Activated CD4-positive, alpha-beta T cell treated with anti-CD3 and anti-CD28 coated beads for 4 hours (primary cell): ENCODE measurements at places on chromosomes 13 and 19.
A peak's percentile ranks its signal among the peaks of the same experiment; 100 is the strongest.

- no peak for DNase-seq
Observed at GRCh38 chr13:90177512-90177911, 1170.0 kb upstream of the MIR17HG start.

DNA sequence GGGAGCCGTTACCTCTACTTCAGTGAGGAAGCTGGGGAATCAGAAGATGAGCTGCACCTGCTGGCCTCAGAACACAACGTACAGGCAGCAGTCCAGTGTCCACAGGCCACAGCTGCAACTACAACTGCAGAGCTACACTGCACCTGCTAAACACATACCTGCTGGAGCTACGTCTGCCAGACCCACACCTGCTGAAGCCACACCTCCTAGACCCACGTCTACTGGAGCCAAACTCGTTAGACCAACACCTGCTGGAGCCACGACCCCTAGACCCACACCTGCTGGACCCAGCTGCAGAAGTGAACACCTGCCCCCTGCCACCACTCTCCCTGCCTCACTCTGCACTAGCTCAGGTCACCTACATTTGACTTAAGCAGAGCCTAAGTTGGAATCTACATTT, 169.9 kb downstream of the USP12 start:
- no peak for DNase-seq

GRCh38 chr19:54335979-54336892, 2.7 kb downstream of the LILRA4 start:
- no peak for DNase-seq

DNA sequence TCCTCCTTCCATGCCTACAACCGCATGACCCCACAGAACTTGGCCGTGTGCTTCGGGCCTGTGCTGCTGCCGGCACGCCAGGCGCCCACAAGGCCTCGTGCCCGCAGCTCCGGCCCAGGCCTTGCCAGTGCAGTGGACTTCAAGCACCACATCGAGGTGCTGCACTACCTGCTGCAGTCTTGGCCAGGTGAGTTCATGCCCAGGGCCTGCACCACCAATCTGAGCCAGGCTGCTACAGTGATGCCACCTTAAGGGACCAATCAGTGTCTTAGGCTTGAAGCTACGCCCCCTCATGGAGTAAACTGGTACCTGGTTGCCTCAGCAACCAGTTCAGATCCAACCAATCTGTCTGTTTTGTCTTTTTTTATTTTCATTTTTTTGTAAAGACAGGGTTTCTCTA, 5.2 kb downstream of the SYDE1 start:
- no peak for DNase-seq

- DNase-seq = no peak
Observed at GRCh38 chr13:33057019-33057780, 41.0 kb downstream of the KL start.

DNA sequence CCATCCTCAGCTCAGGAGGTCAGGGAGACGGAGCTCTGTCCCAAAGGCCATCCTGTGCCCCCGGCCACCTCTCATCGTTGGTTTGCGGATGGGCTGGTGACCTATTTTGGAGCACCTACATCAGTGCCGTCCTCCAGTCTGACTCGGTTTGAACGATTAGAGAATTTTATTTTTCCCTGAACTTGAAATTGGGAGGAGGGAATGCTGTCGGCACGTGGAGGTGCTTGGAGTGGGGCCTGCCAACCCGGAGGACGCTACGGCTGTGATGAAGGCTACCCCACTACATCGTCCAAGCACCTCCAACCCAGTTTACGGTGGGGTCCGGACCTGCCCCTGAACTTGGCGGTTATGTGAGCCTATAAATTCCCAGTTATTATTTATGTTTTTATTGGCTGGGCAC, 3.0 kb upstream of the ZNF554 start:
- DNase-seq = no peak

GRCh38 chr13:95793018-95793555, 116.1 kb downstream of the DNAJC3 start:
- no peak for DNase-seq

DNA sequence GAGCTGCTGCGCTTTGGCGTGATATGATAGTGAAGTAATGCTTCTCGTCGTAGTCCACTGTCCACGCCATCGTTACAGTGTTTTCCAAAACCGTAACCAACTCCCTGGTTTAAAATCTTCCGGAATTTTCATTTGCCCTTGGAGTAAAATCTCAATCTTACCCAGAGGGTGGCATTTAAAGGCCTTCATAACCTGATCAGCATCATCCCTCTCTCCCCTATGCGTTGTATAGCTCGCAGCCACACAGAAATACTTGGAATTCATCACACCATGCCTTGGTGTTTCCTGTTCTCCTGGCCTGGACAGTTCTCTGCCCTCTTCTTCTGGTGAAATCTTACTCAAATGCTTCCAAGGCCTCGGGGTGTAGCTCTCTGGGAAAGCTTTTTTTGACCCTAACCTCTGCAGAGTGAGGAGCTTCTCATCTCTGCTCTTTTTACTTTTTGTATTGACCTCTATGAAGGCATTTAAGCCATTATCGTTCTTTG, 839 bp downstream of the MPHOSPH8 start:
- no peak for DNase-seq

DNA sequence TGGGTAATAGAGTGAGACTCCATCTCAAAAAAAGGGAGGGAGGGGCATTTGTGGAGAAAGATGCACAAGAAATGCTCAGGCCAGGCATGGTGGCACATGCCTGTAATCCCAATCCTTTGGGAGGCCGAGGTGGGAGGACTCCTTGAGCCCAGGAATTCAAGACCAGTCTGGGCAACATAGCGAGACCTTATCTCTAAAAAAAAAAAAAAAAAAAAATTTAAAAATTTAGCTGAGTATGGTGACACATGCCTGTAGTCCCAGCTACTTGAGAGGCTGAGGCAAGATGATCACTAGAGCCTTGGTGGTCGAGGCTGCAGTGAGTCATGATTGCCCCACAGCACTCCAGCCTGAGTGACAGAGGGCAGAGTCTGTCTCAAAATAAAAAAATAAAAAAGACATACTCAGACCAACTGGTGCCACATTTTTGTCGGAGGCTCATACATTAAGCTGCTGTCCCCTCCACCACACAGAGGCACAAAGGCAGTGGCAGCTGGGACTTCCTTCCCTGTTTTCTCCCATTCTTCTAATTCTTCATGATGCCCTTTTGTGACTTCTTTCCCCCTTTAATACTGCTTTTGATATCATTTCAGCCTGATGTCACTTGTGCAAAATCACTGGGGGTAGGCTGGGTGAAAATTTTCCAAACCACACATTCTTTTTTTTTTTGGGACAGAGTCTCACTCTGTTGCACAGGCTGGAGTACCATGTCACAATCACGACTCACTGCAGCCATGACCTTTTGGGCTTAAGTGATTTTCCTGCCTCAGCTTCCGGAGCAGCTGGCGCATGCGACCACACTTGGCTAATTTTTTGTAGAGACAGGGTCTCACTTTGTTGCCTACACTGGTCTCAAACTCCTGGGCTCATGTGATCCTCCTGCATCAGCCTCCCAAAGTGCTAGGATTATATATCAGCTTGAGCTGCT, 26.8 kb upstream of the CXCL17 start:
- DNase-seq = no peak

DNA sequence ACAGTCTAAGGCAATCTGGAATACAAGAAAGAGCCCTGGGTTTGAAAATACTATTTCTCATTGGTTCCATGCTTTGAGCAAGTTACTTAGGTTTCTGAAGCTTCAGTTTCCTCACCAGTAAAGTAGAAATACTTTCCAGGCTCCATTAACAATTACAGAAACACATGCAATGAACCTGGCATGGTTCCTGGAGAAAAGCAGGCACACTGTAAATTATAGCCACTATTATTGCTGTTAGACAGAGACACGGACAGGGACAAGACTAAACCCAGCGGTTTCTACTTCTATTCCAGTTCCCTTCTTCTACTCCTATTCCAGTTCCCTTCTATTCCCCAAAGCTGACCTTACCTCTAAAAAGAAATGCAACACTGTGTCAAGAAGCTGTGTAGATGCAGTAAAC, 41.2 kb downstream of the MIPEP start:
- no peak for DNase-seq

GRCh38 chr19:1136201-1136600, 32.4 kb downstream of the GPX4 start:
- DNase-seq = no peak

- no peak for DNase-seq
Observed at GRCh38 chr19:49430678-49431329, 5.6 kb downstream of the GFY start.

- DNase-seq = no peak
Observed at GRCh38 chr19:14317157-14317556, 64.1 kb upstream of the ADGRE5 start.

DNA sequence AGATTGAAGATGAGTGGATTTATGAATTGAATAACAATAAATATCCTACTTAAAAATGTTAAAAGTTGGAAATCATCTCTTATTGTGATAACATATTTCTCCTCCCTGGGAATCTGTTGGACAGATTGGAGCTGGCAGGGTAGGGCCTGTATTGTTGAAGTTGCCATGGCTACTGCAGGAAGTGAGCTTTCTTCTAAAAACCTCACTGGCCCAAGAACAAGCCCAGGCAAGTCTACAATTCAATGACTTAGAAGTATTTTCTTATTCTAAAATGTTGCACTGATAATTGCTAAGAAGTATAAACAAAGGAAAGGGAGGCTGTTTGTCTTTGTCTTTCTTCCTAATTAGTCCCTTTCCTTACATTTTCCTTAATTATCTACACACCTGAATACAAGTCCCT, 112.1 kb downstream of the DLEU7 start:
- no peak for DNase-seq

- DNase-seq = peak; percentile 48
Observed at GRCh38 chr13:27171244-27171826, at the start of gene USP12. TSS of gene USP12 (minus strand) at chr13:27171811. CDS start at chr13:27171639, 172 bp downstream.

DNA sequence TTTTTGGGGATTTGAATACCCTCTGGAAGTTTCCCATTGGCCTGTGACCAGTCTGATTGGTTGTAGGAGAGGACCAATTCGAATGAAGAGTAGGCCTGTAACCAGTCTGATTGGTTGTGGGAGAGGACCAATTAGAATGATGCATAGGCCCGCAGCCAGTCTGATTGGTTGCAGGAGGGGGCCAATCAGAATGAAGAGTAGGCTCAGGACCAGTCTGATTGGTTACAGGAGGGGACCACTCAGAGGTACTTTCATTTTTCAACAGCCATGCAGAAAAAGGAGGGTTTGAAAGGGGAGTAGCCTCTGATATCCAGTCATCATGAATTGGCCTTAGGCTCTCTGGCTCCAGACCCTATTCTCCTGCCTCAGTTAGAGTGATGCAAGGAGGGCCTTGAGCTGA, 30.4 kb upstream of the SLC1A5 start:
- no peak for DNase-seq

- no peak for DNase-seq
Observed at GRCh38 chr13:50843257-50844083, at the start of gene DLEU7. TSS of gene DLEU7 (minus strand) at chr13:50843692. CDS start at chr13:50843646, 46 bp downstream.

- no peak for DNase-seq
Observed at GRCh38 chr13:21219036-21219381, 42.6 kb downstream of the MRPL57 start.

DNA sequence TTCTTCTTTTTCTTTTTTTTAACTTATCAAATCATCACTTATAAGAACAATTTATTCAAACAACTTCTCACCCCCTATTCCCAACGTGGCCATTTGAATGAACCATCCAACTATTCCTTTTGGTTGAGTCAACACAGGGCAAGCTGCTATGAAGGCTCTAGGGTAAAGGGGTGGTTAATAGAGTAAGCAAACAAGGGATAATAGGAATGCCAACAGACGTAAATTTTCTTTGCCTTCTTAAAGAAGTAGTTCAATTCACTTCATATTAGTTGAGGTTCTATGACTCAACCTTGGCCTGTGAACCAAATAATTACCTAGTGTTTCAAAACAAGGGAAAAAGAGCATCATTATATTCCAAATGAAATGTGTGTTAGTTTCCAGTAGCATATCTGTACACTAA, 1383.8 kb upstream of the SLC10A2 start:
- DNase-seq = no peak

DNA sequence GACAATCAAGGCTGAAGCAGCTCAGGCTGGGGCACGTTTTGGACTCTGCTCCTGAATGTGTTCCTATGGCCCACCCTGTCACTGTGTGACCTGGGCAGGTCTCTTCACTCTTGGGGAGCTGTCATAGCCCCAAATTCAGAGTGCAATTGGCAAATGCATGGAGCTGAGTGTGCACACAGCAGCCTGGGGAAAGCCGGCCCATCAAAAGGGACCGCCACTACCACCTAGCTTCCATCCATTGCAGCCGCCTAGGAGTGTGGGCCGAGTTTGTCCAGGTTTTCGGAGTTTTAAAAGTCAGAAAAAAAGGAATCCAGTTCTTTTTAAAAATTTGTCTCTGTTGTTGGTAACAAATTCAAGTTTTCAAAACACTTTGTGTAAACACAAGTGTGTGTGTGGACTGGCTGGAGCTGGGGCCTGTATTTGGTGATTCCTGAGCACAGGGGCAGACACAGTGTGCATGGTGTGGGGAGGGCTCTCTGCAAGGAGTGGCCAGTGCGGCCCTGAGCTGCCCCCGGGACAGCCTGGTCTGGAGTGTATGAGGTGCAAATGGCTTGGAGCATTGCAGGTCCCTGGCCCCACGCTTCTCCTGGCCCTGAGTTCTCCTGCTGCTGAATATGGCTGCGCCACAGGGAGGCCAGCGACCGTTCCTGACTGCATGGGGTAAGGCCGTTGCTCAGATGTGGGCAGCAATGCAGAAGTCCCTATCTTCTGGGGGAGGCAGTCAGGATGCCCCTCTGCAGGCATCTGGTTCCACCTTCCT, 13.2 kb upstream of the ZNF536 start:
- DNase-seq = no peak

DNA sequence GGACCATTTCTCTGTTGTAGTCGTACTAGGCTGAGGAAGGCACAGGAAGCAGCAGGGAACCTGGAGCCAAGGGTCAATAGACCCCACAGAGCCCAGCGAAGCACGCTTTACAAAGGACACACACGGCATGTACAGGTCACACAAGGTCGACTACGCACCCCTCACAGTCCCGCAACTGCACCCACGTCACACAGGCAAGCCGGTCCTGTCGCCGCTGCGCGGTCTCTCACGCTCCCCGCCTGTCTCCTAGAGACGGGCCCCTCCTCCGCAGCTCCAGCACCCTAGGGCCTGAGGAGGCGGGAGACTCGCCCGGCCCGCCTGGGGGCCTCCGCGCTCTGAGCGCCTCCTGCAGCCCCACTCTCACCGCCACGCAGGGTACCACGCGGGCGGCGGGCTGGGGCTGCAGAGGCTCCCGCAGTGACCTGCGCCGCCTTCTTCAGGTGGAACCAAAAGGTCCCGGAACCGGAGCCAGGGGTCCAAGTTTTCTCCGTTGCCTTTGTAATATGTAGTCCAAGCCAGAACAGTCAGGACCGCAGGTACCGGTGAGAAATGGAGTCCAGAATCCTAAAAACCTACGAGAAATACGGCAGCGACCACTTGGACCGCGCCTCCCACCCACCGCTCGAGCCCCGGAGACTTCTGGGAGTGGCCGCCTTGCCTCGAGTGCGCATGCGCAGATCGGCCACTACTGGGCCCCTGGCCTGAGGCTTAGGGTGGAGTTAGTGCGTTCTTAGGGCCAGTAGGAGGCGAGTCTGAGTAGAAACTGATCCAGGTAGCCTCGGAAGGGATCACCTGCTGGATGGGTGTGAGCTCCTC, at the start of gene ZNF607:
Gene ZNF607 (minus strand): TSS at position 651 of the 816 bp plus-strand sequence. CDS start 8,143 bp downstream, outside the sequence.
- DNase-seq = peak; percentile 82

- no peak for DNase-seq
Observed at GRCh38 chr13:105773863-105774538, 761.5 kb downstream of the EFNB2 start.

- peak; percentile 50 for DNase-seq
Observed at GRCh38 chr19:11446652-11447301, 11.3 kb downstream of the PRKCSH start.
